Head of caudate nucleus (tissue), 42 donors: ENCODE measurements at places on chromosomes 3 and 15.

- DNase-seq, result no peak
These were observed 31.3 kb downstream of the TARS3 start for GRCh38 chr15:101692801-101693598.

GRCh38 chr3:123283657-123284398 is 82.1 kb downstream of the SEC22A start:
- no peak for DNase-seq

- no peak for DNase-seq
These were observed 71.7 kb upstream of the SNRK start for GRCh38 chr3:43214616-43215015.

- DNase-seq, result peak; percentile 21
These were observed 29.3 kb downstream of the BTD start for GRCh38 chr3:15630646-15631350.

DNA sequence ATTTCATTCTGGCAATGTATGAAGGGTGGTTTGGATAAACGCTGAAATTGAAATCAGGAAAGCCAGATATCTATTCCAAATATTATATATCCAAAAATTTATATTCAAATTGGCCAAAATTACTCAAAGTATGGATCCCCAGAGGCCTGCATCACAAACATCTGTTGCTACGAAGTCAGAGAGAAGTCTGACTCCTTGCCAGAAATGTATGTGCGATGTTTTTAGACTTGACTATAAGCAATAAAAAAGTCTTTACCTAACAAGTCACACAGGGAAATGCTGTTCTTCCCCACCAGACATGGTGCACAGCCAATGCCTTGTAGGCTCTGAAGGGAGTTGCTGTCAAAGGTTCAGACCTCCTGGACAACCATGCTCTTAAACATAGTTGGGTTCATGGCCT is 533.1 kb downstream of the OTOL1 start:
- no peak for DNase-seq

- DNase-seq, result no peak
These were observed 76.1 kb downstream of the CCR1 start for GRCh38 chr3:46131884-46132450.

- no peak for DNase-seq
These were observed 22.1 kb downstream of the RAB8B start for GRCh38 chr15:63211549-63211948.

- no peak for DNase-seq
These were observed 18.3 kb downstream of the STIMATE start for GRCh38 chr3:52879090-52879489.

DNA sequence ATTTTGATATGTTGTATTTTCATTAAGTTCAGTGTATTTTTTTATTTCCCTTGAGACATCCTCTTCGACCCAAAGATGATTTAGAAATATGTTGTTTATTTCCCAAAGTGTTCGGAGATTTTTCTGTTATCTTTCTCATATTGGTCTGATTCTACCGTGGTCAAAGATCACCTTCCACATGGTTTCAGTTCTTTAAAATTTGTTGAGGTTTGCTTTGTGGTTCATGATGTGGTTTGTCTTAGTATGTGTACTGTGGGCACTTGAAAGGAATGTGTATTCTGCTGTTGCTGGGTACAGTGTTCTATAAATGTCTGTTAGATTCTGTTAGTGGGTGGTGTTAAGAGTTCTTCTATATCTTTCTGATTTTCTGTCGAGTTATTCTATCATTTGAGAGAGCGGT is 103.4 kb upstream of the FHIT start:
- no peak for DNase-seq

DNA sequence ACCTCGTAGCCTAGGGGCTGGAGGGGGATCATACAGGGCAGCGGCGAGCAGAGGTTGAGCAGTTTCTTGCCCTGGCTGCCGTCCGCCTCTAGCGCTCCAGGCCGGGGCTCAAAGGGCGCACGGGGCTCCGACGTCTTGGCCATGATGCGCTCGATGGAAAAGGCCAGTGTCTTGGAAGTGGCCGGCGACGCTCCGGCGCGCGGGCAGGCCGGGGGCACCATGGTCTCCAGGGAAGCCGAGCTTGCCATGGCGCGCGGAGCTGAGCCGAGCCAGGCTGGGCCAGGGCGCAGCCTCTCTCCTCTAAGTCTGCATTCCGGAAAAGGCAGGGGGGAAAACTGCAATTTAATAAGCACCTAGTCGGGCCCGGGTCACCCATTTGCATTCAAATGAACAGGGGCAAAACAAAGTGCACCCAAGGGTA is 719 bp downstream of the FEZF2 start:
- DNase-seq, result no peak

- no peak for DNase-seq
These were observed 28.6 kb upstream of the SPATA12 start for GRCh38 chr3:57031631-57032541.

GRCh38 chr3:58266577-58266976 is 29.0 kb downstream of the ABHD6 start:
- DNase-seq, result no peak

- no peak for DNase-seq
These were observed 4.5 kb downstream of the PTX3 start for GRCh38 chr3:157441102-157441624.

DNA sequence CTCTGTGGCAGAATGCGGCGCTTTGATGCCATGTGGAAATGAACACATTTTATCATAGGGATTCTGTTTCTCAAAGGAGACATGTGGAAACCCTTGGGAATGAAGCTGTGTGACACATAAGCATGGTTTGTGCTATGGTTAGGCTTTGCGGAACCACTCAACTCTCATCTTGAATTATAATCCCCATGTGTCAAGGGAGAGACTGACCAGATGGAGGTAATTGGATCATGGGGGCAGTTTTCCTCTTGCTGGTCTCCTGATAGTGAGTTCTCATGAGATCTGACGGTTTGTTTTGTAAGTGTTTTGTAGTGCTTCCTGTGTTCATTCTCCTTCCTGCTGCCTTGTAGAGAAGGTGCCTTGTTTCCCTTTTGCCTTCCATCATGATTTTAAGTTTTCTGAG is 1109.2 kb upstream of the ALCAM start:
- no peak for DNase-seq

DNA sequence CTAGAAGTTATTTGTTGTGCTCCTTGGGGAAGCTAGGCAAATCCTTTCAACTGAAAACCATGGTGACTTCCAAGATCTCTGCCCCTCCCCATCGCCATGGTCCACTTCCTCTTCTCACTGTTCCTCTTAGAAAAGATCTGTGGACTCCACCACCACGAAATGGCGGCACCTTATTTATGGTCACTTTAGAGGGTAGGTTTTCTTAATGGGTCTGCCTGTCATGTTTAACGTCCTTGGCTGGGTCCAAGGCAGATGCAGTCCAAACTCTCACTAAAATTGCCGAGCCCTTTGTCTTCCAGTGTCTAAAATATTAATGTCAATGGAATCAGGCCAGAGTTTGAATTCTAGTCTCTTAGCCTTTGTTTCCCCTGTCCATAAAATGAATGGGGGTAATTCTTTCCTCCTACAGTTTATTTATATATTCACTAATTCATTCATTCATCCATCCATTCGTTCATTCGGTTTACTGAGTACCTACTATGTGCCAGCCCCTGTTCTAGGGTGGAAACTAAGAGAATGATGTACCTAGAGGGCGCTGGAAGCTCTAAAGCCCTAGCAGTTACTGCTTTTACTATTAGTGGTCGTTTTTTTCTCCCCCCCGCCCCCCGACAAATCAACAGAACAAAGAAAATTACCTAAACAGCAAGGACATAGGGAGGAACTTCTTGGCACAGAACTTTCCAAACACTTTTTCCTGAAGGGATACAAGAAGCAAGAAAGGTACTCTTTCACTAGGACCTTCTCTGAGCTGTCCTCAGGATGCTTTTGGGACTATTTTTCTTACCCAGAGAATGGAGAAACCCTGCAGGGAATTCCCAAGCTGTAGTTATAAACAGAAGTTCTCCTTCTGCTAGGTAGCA is 657 bp downstream of the PATL2 start:
- peak; percentile 20 for DNase-seq

GRCh38 chr15:41930221-41930866 is 36.5 kb upstream of the SPTBN5 start:
- no peak for DNase-seq

GRCh38 chr15:39453620-39454019 is 127.3 kb upstream of the THBS1 start:
- DNase-seq, result no peak

- no peak for DNase-seq
These were observed 7.2 kb upstream of the FBXW12 start for GRCh38 chr3:48364840-48365239.

DNA sequence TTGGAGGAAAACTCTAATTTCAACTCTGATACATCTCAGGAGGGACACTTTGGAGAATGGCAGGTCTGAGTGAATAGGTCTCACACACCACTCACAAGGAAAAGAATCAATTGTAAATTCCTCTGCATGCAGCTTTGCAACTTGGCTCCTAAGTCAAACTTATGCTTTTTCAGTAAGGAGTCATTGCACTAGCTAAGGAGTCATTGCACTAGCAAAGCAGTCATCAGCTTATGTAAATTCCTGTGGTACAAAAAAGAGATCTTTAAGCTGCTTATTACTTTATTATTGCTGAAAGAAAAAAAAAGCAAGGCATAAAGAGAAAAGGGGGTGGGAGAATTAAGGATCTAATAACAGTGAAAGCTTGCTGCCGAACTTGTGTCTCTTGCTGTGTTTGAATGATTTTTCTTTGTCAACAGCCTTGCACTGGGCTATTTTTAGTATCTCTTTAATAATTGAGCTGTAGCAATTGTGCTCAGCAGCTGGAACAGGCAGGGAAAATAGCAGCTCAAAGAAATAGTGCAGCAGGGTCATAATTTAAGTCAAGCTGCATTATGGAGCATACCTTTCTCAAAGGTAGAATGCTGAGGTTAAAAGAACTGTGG is 154.3 kb upstream of the ARPP21 start:
- DNase-seq, result no peak

- DNase-seq, result no peak
These were observed 40.0 kb upstream of the FAM3D start for GRCh38 chr3:58706395-58707167.

DNA sequence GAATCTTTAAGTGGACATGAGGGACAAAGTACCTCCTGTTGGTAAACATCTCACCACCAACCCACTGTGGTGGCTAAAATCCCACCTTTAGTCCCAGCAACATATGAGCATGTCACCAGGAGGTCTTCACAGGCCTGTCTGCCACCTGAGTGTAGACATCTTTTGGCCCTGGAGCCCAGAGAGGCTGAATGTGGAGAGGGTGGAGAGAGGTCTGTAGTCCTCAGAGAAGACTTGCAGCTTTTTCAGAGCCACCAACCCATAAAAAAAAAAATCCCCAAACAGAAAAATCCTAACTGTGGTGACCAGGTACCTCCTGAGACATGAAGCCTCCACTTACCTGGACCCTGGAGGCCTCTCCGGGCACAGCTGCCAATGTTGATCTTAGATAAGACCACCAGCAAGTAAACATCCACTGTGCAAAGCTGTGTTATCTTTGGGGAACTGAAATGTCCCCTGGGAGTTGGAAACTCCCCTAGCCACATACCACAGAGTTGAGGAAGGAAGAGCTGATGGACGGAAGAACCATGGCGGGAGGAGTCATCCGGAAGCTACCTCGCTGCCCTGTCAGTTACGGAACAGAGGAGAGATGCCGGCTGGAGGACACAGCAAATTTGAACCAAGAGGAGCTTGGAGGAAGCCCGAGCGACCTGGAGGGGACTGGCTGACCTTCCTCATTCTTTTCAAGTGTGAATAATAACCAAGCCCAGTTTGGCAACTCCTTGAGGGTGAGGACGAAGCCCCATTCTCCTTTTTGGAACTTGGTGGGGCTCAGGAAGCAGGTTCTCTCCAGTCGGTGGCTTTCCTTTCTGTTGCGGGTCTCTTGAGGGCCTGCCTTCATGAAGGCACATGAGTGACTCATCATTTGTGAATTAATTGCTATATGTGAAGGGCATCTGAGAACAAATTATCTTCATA is at the start of gene GHRL:
Gene GHRL, minus strand, starts transcription at position 443 of the 915 bp plus-strand sequence. CDS start 2,767 bp downstream, outside the sequence.
- no peak for DNase-seq

- DNase-seq, result no peak
These were observed 341.1 kb upstream of the SEMA6D start for GRCh38 chr15:47376190-47376589.

- no peak for DNase-seq
These were observed 393.3 kb upstream of the CBLB start for GRCh38 chr3:106261915-106262683.

- no peak for DNase-seq
These were observed 567 bp downstream of the CCR2 start for GRCh38 chr3:46354478-46354877.

- no peak for DNase-seq
These were observed 255.5 kb downstream of the UACA start for GRCh38 chr15:70507772-70508371.

GRCh38 chr3:62895901-62896300 is 20.7 kb upstream of the CADPS start:
- no peak for DNase-seq

DNA sequence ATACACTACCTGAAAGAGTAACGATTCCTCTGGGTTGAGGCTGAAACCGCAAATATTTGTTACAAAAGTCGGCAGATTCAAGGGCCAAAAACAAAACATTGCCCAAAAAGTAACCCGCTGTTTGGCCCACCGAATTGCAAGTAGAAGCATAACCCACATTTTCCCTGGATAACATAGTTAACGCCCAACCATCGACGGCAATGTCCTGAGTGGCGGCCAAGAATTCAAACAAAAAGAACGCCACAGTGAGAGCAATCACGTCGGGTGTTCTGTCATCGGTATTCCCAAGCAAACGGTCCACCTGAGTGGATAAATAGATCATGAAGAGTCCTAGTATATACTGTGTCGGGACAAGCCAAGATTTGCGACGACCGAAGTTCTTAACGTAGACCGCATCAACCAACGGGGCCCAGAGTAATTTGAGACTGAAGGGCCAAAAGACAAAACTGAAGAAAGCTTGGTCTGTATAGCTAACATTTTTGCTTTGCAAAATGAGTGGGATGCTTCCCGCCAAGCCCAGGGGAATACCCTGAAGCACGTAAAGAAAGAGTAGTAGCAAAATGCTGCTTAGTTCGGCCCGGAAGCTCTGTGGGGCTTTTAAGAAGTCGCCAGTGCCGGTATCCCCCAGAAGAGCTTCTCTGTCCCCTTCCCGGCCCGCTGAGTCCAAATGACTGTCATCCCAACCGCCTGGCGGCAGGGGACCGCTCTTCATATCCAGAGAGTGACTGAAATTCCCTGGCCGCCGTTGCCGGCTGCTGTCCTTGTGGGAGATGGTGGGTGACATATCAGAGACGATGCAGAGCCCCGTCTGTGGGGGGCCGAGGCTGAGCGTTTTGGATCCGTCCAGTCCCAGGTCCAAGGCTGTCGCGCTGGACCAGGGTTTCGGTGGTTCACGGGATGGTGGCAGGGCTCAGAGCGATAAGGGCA is 750 bp downstream of the SLC33A1 start:
- DNase-seq, result no peak

DNA sequence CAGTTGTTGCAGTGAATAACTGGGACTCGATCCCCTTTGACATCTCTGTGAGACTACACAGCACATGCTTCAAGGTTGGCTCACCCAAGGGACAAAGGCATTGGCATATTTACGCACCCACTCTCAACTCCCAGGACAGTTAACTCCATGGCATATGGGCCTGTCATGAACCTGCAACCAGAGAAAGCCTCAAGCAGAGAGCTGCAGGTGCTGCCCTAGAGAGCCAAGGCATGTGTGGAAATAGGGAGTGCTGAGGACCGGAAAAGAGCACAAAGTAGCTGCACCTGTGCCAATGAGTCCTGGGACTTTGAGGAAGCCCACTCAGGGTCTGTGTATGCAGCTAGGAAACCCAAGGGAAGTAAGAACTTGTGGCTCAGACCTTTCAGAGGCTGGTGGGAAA is 32.9 kb upstream of the SLC24A5 start:
- DNase-seq, result no peak
